ENCODE measurements at places on chromosomes 4 and X. TPM values are rescaled to one million over a fixed set of nuclear protein-coding genes. Genes with fewer than 3 reads are reported as not detected.

DNA sequence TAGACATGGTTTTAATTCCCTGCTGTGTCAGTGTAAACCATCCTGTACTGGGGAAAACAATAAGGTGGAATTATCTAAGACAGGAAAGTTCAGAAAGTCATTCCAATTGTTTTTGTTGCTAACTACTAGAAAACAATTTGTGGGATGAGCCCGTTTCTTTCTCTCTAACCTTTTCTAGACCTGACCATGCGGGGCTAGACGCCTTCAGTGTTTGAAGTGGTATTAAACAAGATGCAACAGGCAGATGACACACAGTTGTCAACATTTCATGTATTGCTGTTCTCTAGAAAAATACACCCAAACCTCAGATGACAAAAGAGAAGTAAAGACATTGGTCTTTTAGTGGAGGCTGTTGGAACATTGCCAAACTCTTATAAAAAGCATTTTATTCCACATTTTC is 105.7 kb downstream of the FRAS1 start:
- DNase-seq = no peak
- H3K27ac ChIP-seq = no peak overlapping the region
- H3K4me3 ChIP-seq = no peak overlapping the region
- no peaks in the 10 kb centered on the region for H3K36me3 ChIP-seq

GRCh38 chr4:2051086-2051485 is 8.0 kb upstream of the NAT8L start:
- no peak for DNase-seq
- H3K36me3 ChIP-seq = no peaks in the 10 kb centered on the region
- H3K27me3 ChIP-seq = peaks cover 33% of the 10 kb centered on the region
- no peak overlapping the region for H3K27ac ChIP-seq
- no peaks in the 10 kb centered on the region for H3K4me1 ChIP-seq

- DNase-seq = no peak
- no peaks in the 10 kb centered on the region for H3K36me3 ChIP-seq
These were observed 200.4 kb downstream of the ADGRL3 start for GRCh38 chr4:61400439-61401038.

- H3K27me3 ChIP-seq = no peaks in the 10 kb centered on the region
- no peak for DNase-seq
- peaks cover 18% of the 10 kb centered on the region for H3K4me1 ChIP-seq
- no peak overlapping the region for H3K4me3 ChIP-seq
- H3K27ac ChIP-seq = peak overlapping the region; percentile 68
- H3K36me3 ChIP-seq = peaks cover 4% of the 10 kb centered on the region
These were observed 248.9 kb downstream of the SCFD2 start for GRCh38 chr4:53116954-53117353.

GRCh38 chr4:160811956-160812355 is 1351.8 kb downstream of the FSTL5 start:
- H3K4me1 ChIP-seq = no peaks in the 10 kb centered on the region
- H3K4me3 ChIP-seq = no peak overlapping the region
- no peaks in the 10 kb centered on the region for H3K27me3 ChIP-seq
- H3K27ac ChIP-seq = no peak overlapping the region
- no peak for DNase-seq

DNA sequence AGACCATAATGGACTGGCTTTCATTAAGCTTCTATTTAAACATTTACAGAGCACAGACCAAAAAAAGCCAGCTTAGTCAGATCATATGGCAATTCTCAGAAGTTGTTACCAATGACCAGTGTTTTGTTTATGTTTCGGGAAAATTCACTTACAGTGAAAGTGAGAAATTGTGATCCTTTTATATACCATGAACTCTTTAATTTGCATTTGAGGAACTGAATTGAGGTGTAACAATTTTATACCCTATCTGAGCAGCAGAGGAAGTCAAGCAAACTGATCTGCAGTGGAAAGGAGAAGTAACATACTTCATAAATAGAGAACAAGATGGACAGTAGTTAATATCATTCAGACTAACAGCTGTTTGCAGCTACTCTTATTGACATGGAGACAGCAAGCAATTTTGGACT is 97.1 kb downstream of the TMA16 start:
- no peaks in the 10 kb centered on the region for H3K4me1 ChIP-seq
- no peak overlapping the region for H3K4me3 ChIP-seq
- H3K36me3 ChIP-seq = no peaks in the 10 kb centered on the region
- DNase-seq = no peak
- H3K27ac ChIP-seq = no peak overlapping the region
- no peaks in the 10 kb centered on the region for H3K27me3 ChIP-seq

- no peak overlapping the region for H3K4me3 ChIP-seq
- no peak for DNase-seq
- no peaks in the 10 kb centered on the region for H3K36me3 ChIP-seq
- H3K27ac ChIP-seq = no peak overlapping the region
- H3K27me3 ChIP-seq = peaks cover 11% of the 10 kb centered on the region
These were observed 19.5 kb upstream of the ANXA3 start for GRCh38 chr4:78532046-78532445.

DNA sequence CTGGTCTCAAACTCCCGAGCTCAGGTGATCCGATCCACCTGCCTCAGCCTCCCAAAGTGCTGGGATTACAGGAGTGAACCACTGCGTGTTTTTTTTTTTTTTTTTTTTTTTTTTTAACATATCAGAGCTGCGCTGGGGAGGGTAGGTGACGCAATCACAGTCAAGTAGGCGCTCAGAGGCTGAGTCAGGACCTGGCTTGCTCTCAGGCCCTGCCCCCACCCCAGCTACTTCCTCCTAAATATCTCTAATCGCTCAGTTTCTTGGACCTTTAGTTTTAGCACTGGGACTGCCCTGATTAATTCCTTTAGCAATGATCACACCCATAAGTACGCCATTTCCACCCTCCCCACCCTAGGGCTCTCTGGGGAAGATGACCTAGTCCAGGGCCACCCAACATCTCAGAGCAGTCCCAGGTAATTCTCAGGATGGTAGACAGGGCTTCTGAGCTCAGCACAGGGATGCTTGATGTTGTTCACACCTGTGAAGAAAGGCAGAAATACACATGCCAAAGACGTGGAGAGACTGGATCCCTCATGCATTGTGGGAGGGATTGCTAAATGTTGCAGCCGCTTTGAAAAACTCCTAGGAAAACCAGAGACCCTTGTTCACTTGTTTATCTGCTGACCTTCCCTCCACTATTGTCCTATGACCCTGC is 50.2 kb downstream of the DDX3X start:
- H3K36me3 ChIP-seq = no peaks in the 10 kb centered on the region
- peak overlapping the region; percentile 77 for H3K4me3 ChIP-seq
- peak overlapping the region; percentile 97 for H3K27ac ChIP-seq
- peaks cover 20% of the 10 kb centered on the region for H3K4me1 ChIP-seq
- no peaks in the 10 kb centered on the region for H3K27me3 ChIP-seq

- H3K27me3 ChIP-seq = no peaks in the 10 kb centered on the region
- H3K27ac ChIP-seq = no peak overlapping the region
- no peak overlapping the region for H3K4me3 ChIP-seq
- H3K4me1 ChIP-seq = no peaks in the 10 kb centered on the region
- no peak for DNase-seq
These were observed 413.5 kb upstream of the INTU start for GRCh38 chr4:127219232-127219631.

GRCh38 chr4:76857074-76857409 is 40.9 kb downstream of the SOWAHB start:
- peaks cover 14% of the 10 kb centered on the region for H3K27me3 ChIP-seq
- DNase-seq = no peak
- H3K4me1 ChIP-seq = no peaks in the 10 kb centered on the region

- peak overlapping the region; percentile 78 for H3K27ac ChIP-seq
- H3K4me1 ChIP-seq = peaks cover 66% of the 10 kb centered on the region
- peak overlapping the region; percentile 53 for H3K4me3 ChIP-seq
- DNase-seq = no peak
- H3K36me3 ChIP-seq = peaks cover 62% of the 10 kb centered on the region
These were observed 11.4 kb downstream of the UBE2D3 start for GRCh38 chr4:102815981-102816380.

DNA sequence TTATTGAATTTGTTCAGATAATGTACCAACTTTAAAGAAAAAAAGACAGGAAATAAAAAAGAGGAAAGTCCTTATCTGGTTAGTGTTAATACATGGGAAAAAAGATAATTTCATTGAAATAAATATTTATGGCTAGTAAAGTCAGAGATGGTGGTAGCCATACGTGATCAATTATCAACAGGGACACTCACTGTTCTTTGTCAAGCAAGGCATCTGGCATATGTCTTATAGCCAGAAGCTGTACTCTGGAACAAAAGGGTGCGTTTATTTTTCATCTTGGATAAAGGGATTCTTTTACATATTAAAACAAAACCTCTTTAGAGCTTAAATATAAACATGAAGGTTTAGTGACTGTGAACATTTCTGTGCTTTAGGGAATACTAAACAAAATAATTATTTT is 26.7 kb downstream of the HDX start:
- H3K36me3 ChIP-seq = no peaks in the 10 kb centered on the region
- no peaks in the 10 kb centered on the region for H3K4me1 ChIP-seq
- no peak for DNase-seq
- H3K27me3 ChIP-seq = no peaks in the 10 kb centered on the region
- H3K4me3 ChIP-seq = no peak overlapping the region

DNA sequence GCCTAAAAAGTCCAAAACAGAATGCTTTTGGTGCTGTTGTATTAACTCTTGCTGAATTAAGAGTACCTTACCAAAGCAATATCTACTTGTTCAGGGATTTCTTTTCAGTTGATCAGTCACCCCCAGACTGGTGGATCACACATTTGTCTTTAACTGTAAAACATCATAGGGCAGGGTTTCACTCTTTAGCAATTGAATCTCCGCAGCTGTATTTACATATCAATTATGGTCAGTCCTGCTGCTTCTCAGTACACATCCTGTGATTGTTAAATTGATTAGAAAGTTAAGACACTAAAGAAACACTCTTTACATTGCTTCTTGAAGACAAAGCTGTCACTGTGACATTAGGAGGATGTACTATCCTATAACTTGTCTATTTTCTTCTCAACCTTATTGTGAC is 277.1 kb upstream of the ADGRL3 start:
- no peak for DNase-seq
- H3K4me3 ChIP-seq = no peak overlapping the region
- H3K27me3 ChIP-seq = no peaks in the 10 kb centered on the region
- no peak overlapping the region for H3K27ac ChIP-seq

DNA sequence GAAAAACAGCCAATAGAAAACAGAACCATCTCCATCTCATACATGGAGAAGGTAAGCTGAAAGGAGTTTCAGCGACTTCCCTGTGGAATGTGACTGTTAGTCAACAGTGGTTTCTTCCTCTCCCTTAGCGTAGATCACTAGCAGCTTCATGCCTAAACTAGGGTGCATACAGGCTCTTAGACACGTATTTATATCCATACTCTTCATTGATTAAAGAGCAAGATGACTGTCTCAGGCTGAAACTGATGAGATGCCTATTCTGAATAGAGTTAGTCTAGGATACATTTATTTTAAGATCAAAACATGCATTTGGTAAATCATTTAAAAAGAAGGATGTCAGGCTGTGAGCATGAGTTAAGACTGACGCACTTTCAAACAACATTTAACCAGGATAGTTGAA is 423.3 kb downstream of the ARHGAP24 start:
- no peaks in the 10 kb centered on the region for H3K27me3 ChIP-seq
- H3K4me1 ChIP-seq = no peaks in the 10 kb centered on the region
- H3K4me3 ChIP-seq = no peak overlapping the region
- H3K27ac ChIP-seq = no peak overlapping the region
- no peak for DNase-seq

- H3K4me3 ChIP-seq = no peak overlapping the region
- no peak overlapping the region for H3K27ac ChIP-seq
- DNase-seq = no peak
- H3K36me3 ChIP-seq = no peaks in the 10 kb centered on the region
- H3K27me3 ChIP-seq = peaks cover 28% of the 10 kb centered on the region
These were observed 25.5 kb downstream of the PALLD start for GRCh38 chr4:168522356-168522755.

GRCh38 chrX:119028733-119029330 is 44.0 kb upstream of the CT47C1 start:
- no peaks in the 10 kb centered on the region for H3K36me3 ChIP-seq
- no peak overlapping the region for H3K27ac ChIP-seq
- no peaks in the 10 kb centered on the region for H3K27me3 ChIP-seq
- DNase-seq = no peak
- no peak overlapping the region for H3K4me3 ChIP-seq

The GUCY1B1 gene
- total RNA-seq = 0.66 TPM

The TIGD4 gene
- total RNA-seq = 0.28 TPM

The PRR32 gene
- not detected for total RNA-seq

All from activated CD4-positive, alpha-beta T cell treated with anti-CD3 and anti-CD28 coated beads, Interleukin-2, amount 10 ng/mL, durations not matched to agents 24 days and 14 days (primary cell).